ENCODE measurements at places on chromosomes 6 and 20. TPM values are rescaled to one million over a fixed set of nuclear protein-coding genes. Genes with fewer than 3 reads are reported as not detected.

GRCh38 chr6:52696418-52696817 is 25.5 kb downstream of the TMEM14A start:
- no peaks in the 10 kb centered on the region for H3K27me3 ChIP-seq
- no peak overlapping the region for H3K27ac ChIP-seq
- H3K4me3 ChIP-seq: no peak overlapping the region
- peaks cover 2% of the 10 kb centered on the region for H3K36me3 ChIP-seq

DNA sequence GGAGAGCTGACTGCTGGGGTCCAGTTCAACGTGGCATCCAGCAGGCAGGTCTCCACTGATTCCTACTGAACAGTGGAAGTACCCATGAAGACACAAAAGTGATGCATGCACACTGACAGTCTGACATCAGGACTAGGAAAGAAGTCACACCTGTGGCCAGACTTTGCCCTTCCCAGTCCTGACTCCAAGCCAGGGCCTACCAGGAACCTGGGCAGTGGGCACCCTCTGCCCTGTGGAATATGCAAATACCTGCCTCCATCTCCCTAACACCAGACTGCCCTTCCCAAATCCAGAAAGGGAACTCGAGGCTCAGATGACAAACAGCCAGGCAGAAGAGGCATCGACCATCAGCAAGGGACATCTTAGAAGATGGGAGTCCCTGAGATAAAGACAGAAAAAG is 50.9 kb downstream of the SLC23A2 start:
- peak overlapping the region; percentile 95 for H3K27ac ChIP-seq
- H3K4me1 ChIP-seq: peaks cover 65% of the 10 kb centered on the region
- H3K4me3 ChIP-seq: no peak overlapping the region
- H3K27me3 ChIP-seq: no peaks in the 10 kb centered on the region

DNA sequence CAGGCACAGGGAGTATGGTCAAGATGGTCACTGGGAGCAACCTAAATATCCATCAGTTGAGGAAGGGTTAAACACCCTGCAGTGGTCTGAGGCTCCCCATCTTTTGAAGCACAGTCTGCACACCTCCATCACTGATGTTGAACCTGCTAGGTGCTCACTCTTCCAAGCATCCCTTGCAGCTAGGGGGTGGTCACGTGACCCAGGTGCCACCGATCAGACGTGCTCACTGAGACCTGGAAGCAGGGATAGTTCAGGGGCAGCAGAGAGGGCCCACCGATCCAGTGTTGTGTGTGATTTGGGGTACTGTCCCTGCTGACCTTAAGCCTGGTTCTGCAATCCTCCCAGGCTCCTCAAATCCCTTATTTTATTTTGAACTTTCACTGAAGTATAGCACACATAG is 134.6 kb downstream of the CEBPB start:
- peaks cover 30% of the 10 kb centered on the region for H3K4me1 ChIP-seq
- no peak for DNase-seq
- H3K36me3 ChIP-seq: no peaks in the 10 kb centered on the region
- no peak overlapping the region for H3K27ac ChIP-seq
- no peak overlapping the region for H3K4me3 ChIP-seq

GRCh38 chr20:46838011-46838410 is 56.6 kb upstream of the EYA2 start:
- H3K36me3 ChIP-seq: no peaks in the 10 kb centered on the region
- H3K27me3 ChIP-seq: peaks cover 21% of the 10 kb centered on the region
- no peak for DNase-seq
- no peak overlapping the region for H3K4me3 ChIP-seq

HLA-G gene
- not detected for total RNA-seq

GRCh38 chr20:48788486-48789072 is 39.2 kb downstream of the PREX1 start:
- H3K27ac ChIP-seq: no peak overlapping the region
- H3K27me3 ChIP-seq: peaks cover 4% of the 10 kb centered on the region
- peaks cover 43% of the 10 kb centered on the region for H3K4me1 ChIP-seq
- no peaks in the 10 kb centered on the region for H3K36me3 ChIP-seq

DDX43 gene
- not detected for total RNA-seq

ZNF165 gene
- total RNA-seq: 0.26 TPM

OTOR gene
- total RNA-seq: not detected

TRIM31 gene
- total RNA-seq: not detected

RBPJL gene
- total RNA-seq: not detected

- no peak overlapping the region for H3K4me3 ChIP-seq
- H3K27me3 ChIP-seq: peaks cover 14% of the 10 kb centered on the region
- H3K4me1 ChIP-seq: peaks cover 13% of the 10 kb centered on the region
- DNase-seq: peak; percentile 8
- H3K27ac ChIP-seq: no peak overlapping the region
Measured at GRCh38 chr20:49361862-49362660, 84.2 kb upstream of the ZNFX1 start.

Data from chondrocyte (in vitro differentiated cells).